ENCODE measurements at places on chromosomes 1 and 21.

DNA sequence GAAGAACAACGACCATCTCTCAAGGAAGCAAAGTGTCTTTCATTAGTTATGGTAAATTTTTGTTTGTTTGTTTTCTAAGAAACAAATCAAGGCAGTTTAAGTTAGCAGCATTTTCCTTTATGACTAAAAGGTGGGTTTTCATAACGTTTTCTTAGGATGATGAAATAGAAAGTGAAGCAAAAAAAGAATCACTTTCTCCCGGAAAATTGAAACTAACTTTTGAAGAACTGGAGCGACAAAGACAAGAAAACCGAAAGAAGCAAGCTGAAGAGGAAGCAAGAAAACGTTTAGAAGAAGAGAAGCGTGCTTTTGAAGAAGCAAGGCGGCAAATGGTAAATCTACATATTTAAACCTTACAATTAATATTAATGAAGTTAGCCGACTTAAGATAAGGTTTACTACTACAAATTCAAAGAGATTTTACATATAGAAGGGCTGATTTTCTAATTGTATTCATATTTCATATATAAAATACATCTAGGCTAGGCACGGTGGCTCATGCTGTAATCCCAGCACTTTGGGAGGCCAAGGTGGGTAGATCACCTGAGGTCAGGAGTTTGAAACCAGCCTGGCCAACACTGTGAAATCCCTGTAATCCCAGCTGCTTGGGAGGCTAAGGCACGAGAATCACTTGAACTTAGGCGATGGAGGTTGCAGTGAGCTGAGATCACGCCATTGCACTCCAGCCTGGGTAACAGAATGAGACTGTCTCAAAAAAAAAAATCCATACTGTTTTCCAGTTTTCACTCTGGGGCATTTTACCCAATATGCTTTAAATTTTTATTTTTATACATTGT lies 38.3 kb downstream of the NEXN start:
- DNase-seq = no peak

- no peak for DNase-seq
Measured at GRCh38 chr1:91818713-91818975, 67.3 kb downstream of the TGFBR3 start.

DNA sequence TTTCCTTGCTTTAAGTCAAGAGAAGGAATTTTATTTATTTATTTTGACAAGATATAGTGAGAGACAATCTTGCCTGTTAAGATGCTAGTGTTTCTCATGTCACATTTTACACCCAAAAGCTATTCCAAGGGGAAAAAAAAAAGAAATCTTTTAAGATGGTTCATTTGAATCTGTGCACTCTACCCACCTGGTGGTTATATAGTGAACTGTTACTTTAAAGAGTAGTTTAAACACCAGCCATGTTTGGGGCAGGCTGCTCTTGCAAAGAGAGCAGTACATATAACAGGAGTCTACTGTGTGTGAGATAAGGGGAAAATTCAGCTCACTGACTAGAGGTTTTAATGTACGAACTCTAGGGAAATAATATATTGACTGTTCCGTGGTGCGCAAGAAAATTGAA lies 3.3 kb upstream of the ELAVL4 start:
- no peak for DNase-seq

DNA sequence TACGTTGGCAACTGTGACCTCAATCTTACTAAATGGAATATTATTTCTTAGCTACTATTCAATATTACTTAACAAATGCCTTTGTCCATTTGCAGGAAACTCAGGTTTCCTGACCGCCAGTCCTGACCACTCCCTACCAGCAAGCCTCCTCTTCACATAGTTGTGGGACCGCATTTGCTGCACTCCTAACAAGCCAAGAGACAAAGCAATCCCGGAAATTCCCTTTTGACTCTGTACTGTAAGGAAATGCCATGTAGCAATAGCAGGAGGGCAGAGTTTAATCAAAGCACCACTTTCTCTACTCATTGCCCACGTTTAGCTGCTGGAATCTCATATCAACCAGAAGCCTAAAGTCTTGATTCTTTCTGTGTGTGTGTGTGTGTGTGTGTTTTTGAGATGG lies 28.1 kb upstream of the ACBD6 start:
- DNase-seq = no peak

DNA sequence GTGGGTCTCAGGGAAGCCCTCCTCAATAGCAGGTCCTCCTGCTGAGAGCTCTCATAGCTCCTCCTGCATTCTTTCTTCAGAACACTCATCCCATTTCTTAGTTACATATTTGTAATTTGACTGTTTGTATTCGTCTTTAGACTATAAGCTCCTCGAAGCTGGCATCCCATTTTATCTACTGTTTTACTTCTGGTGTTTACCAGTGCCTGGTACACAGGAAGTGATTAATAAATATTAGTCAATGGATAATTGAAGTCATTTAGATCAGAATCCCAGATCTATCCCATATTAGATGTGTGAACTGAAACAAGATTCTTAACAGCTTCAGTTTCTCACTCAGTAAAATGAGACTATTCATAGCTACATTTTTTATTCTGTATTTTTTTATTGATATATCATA lies 88.7 kb downstream of the PLPP3 start:
- no peak for DNase-seq

GRCh38 chr1:198610362-198610761 lies 28.5 kb upstream of the PTPRC start:
- DNase-seq = no peak

GRCh38 chr1:175708787-175709186 lies 34.6 kb downstream of the TNR start:
- no peak for DNase-seq
